ENCODE measurements at places on chromosomes 7 and 10.

DNA sequence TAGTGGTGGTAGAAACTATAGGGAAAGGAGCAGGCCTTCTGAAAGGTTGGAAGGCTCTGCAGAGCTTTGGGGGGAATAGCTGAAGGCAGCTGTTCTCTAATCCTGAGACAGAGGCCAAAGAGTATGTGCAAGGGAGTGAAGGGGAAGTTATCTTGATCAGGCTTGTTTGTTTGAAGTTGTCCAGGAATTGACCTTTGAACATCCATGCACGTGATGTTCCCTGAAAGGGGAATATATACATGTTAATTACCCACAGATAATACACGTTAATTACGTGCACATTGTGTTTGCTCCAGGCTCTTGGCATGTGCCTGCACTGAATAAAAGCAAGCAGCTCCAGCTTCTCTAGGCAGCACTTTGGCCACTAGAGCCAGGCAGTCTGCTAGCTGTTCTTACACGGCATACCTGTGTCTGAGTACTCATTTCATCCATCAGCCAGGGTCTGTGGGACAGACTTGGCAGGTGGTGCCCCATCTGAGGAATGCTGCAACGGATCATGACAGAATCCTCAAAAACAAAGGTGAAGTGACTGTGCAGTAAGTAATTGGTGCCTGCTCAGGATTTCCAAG, 18.0 kb upstream of the STARD3NL start:
- no peak for DNase-seq

GRCh38 chr10:108957681-108958080, 965.6 kb downstream of the XPNPEP1 start:
- no peak for DNase-seq

GRCh38 chr10:117477961-117478670, 64.4 kb upstream of the EMX2 start:
- peak; percentile 95 for DNase-seq

DNA sequence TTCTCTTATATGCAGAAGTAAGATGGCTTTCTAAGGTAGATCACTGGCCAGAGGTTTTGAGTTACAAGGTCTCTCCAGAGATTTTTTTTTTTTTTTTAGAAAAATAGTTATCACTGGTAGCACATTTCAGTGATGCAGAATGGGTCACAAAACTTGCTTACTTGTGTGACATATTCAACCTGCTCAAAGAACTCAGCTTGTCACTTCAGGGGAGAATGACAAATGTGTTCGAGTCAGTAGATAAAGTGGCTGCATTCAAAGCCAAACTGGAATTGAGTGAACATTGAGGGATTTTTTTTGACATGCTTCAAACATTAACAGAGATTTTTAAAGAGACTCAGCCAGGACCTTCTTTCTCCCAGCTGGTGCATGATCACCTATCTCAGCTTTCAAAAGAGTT, 33.4 kb downstream of the PHTF2 start:
- DNase-seq: no peak

GRCh38 chr10:116251602-116252395, 21.2 kb downstream of the GFRA1 start:
- no peak for DNase-seq

GRCh38 chr10:72234560-72235095, 18.6 kb upstream of the ASCC1 start:
- no peak for DNase-seq

- no peak for DNase-seq
Measured at GRCh38 chr7:34242391-34242790, 337.1 kb downstream of the BMPER start.

GRCh38 chr10:46237815-46238510, 48.8 kb upstream of the ANTXRL start:
- no peak for DNase-seq

GRCh38 chr10:74453169-74453568, 302.1 kb downstream of the ADK start:
- DNase-seq: no peak

- DNase-seq: no peak
Measured at GRCh38 chr10:104664205-104664604, 23.1 kb downstream of the SORCS3 start.

GRCh38 chr7:149669121-149669818, 104.1 kb downstream of the ZNF467 start:
- no peak for DNase-seq

DNA sequence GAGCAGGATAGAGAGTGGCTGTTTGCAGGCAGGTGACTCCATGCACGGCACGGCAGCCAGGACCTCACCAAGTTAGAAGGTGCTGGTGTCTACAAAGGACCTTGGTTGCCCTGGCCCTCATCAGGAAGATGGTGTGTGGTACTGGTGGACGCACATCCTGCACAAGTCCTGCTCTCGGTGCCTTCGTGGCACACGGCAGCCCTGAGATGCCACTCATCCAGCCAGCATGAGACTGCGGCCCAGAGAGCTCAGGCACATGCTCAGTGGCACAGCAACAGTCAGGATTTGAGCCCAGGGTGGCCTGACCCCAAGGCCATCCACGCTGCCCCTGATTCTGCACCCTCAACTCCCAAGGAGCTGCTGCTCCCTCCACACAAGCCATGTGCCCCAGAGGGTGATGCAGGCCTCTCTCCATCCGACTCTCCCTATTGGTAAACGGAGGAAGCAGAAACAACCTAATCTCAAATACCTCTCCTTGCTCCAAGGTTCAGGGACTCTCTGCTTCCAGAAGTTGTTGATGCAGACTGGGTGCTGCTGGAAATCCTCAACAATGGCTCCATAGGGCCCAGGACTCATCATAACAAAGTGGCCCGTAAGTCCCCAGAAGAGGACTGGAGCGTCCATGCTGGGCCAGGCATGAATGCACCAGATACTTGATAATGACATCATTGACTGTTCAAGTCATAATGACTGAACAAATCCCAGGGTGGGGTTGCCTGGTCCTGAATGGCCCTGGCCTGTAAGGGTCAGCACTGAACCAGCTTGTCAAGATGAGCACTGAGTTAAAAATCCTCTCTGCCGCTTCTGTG, 93.6 kb downstream of the ARHGAP22 start:
- DNase-seq: no peak

DNA sequence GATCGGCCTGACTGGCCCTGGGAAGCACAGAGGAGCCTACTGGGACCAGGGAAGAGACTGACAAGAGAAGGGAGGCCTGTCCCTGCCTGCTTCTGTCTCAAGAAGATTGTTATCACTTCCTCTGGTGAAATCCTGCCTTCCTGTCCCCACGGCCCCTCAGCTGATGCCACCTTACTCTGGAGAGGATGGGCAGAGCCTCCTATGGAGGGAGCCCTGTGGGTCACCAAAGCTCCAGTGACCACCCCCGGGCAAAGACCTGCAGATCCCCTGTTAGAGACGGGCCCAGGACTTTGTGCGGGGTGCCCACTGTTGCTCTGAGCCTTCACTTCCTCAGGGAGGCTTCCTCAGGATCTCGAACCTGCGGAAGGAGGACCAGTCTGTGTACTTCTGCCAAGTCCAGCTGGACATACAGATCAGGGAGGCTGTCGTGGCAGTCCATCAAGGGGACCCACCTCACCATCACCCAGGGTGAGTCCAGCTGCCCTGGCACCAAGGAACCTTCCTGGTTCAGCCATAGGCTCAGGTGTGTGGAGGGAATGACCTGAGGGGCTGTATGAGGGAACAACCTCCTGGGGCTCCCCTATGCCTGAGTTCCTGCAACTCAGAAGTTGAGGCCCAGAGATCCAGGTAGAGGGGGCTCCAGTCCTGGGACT, 1.4 kb upstream of the PILRB start:
- DNase-seq: no peak

GRCh38 chr10:116763440-116763839, 21.1 kb upstream of the HSPA12A start:
- DNase-seq: no peak

GRCh38 chr7:69187824-69188333, 410.4 kb upstream of the AUTS2 start:
- DNase-seq: no peak

GRCh38 chr7:617614-618538, 98.2 kb upstream of the PDGFA start:
- no peak for DNase-seq

DNA sequence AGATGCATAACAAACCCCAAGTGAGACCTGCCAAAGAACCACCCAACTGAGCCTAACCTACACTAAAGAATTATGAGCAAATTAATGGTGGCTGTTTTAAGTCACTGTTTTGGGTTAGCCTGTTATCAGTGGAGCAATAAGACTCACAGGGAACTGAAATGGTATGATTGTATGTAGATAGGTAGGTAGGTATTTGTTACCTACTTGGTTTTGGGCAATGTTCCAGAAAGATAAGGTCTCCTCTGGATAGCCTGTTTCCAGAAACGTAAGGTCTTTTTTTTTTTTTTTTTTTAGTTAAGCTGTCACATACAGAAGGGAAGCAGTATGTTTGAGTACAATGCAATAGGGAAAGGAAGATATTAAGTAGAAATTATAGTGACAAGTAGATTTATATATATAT, 47.6 kb downstream of the PSMC2 start:
- DNase-seq: no peak

GRCh38 chr7:132800522-132800921, 224.3 kb upstream of the PLXNA4 start:
- no peak for DNase-seq

DNA sequence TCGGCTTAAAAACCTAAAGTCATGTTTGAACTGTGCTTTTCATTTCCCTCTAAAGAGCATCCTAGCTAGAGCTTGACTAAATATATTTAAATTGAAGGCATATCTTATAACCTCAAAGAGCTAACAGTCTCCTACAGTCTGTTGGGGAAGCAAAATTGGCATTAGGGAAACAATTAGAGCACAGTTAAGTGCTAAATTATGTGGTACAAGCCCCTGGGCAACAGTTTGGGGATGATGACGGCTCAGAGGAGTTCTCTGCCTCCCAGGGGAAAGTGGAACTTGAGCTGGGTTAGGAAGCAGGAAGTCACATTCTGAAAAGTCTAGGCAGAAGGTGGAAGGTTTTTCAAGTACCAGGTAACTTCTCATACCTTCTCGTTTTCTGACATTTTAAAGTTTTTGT, 18.6 kb upstream of the GOT1 start:
- DNase-seq: no peak

DNA sequence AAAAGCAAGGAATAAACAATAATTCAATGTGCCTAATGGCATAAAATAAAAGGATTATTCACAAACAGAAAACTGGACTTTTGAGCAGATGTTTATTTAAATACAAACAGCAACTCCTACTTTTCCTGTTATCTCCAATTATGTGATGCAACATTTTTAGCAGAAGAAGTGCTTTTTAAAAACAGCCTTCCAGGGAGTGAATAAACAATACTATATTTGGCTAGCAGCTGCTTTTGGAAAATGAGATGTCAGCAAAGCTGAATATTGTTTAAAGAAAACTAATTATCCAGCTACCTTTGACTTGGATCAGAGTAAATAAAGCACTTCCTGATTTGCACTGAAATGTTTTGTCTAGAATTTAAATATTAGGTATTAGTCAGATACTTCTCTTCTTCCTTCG, 23.2 kb downstream of the CDK1 start:
- no peak for DNase-seq

Data from kidney glomerular epithelial cell (primary cell).